Pancreas (tissue), 10 donors: ENCODE measurements at places on chromosomes 2 and 18. TPM values are rescaled to one million over a fixed set of nuclear protein-coding genes. Genes with fewer than 3 reads are reported as not detected.

DNA sequence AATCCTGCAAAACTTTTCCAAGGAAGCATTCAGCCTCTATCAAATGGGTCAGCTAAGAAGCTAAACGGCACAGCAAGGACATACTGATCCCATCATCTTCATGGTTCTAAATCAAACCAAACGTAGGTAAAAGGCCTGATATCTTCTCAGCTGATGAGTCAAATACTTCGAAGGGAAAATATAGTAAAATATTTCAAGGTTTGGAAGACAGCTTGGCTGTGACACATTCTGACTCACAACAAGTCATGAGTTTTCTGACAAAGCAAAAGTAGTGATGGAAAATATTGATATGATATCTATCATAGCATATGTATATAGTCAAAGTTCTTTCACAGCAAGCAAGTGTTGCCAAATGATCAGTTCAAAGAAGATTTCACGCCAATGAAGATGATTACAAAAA lies 31.5 kb downstream of the DOCK10 start:
- H3K27me3 ChIP-seq, result no peaks in the 10 kb centered on the region
- no peak for DNase-seq
- H3K27ac ChIP-seq, result no peak overlapping the region
- H3K4me3 ChIP-seq, result no peak overlapping the region
- H3K36me3 ChIP-seq, result no peaks in the 10 kb centered on the region

- no peaks in the 10 kb centered on the region for H3K4me1 ChIP-seq
- H3K4me3 ChIP-seq, result no peak overlapping the region
- no peaks in the 10 kb centered on the region for H3K27me3 ChIP-seq
- no peaks in the 10 kb centered on the region for H3K36me3 ChIP-seq
These were observed 208.0 kb downstream of the GALR1 start for GRCh38 chr18:77457681-77458080.

DNA sequence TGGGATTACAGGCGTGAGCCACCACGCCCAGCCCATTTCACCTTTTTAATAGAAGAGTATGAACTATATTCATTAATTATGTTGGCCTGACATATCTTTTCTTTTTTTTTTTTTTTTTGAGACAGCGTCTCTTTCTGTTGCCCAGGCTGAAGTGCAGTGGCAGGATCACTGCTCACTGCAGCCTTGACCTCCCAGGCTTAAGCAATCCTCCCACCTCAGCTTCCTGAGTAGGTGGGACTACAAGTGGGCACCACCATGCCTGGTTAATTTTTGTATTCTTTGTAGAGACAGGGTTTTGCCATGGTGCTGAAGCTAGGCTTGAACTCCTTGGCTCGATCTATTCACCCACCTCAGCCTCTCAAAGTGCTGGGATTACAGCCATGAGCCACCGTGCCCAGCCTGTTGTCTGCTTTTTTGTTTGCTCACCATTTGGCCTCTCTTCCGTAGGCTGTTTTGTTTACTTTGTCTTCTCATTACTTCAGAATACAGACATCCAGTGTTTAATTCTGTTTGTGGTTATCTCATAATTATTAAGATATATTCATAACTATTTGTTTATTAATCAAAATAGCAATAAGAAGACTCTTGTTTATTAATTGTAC lies 16.3 kb upstream of the CDH2 start:
- H3K4me3 ChIP-seq, result no peak overlapping the region
- H3K27me3 ChIP-seq, result no peaks in the 10 kb centered on the region
- H3K27ac ChIP-seq, result no peak overlapping the region
- no peak for DNase-seq
- no peaks in the 10 kb centered on the region for H3K4me1 ChIP-seq
- no peaks in the 10 kb centered on the region for H3K36me3 ChIP-seq

DNA sequence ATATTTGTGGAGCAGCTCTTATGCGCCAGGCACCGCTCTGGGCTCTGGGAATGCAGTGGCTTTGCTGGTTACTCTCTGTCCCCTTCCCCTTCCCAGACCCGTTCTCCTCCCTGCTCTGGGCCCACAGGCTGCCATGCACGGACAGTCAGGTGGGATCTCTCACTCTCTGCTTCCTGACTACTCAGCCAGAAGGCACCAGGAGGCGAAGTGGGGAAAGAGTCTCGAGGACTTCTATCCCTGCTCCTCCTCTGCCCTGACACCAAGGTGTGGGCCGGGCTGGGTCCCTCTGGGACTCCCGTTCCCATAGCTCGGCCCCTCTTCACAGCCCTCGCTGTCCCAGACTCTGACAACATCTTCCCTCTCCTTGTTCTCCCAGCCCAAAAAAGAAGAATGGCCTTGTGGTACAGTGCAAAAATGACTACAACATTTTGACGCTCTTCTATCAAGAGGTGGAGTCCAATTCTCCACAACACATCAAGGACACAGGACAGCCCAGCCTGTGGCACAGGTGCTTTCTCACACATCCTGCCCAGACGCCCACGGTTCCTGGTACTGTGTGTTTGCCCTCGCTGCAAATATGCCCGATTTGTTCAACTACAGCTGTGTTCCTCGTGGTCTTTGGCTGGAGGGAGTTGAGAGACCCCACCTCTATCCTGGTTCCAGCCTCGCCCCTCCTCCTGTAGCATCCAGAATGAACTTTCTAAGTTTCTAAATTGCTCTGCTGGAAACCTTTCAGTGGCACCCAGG lies 14.0 kb upstream of the DUSP2 start:
- no peaks in the 10 kb centered on the region for H3K4me1 ChIP-seq
- H3K36me3 ChIP-seq, result no peaks in the 10 kb centered on the region
- H3K27ac ChIP-seq, result no peak overlapping the region
- H3K4me3 ChIP-seq, result no peak overlapping the region
- no peak for DNase-seq
- no peaks in the 10 kb centered on the region for H3K27me3 ChIP-seq

The POTEJ gene
- 0.06 TPM for total RNA-seq

DNA sequence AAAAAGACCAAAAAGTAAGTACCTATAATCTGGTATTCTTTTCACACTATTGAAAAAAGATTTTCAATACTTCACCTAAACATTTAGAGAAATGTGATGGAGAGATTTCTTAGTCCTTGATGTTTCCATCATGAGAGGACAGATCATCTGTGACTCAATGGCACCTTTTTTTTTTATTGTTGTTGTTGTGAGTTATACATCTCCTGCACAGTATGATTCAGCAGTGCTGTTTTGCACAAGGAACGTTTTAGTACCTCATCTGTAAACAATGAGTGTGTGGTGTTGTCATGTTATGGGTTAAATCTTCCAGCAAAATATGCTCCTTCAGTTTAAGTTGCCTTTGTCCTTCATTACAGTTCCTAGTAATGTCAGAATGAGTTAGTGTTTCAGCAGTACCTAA lies 2.2 kb downstream of the KIAA1328 start:
- no peaks in the 10 kb centered on the region for H3K36me3 ChIP-seq
- H3K4me1 ChIP-seq, result peaks cover 6% of the 10 kb centered on the region
- H3K4me3 ChIP-seq, result no peak overlapping the region
- no peak for DNase-seq
- no peak overlapping the region for H3K27ac ChIP-seq

DNA sequence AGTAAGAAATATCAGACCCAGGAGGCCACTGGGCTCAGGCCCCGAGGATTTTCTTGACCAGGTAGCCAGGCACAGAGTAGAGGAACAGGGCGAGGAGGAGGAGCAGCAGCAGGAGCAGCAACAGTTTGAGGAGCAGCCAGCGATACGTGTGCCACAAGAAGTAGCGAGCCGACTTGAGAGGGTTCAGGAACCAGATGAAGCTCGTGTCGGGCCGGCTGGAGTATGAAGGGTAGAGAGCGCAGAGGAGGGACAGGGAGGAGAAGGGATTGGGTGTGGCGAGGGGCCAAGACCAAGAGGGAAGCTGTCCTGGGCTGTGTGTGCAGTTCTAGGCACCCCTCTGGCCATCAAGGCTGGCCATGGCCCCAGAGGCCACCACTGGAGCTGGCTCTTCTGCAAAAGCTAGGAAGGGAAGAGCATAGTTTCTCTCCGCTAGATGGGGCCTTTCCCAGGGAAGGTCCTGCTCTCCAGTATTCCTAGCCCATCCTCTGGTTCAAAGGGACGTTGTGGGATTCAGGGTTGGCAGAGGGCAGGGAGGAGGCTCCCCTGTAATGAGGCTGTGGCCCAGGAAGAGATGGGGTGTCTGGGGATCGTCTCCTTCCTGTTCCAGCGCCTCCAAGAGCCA lies 17.8 kb downstream of the OTOF start:
- no peaks in the 10 kb centered on the region for H3K36me3 ChIP-seq
- no peak for DNase-seq
- no peaks in the 10 kb centered on the region for H3K27me3 ChIP-seq
- no peaks in the 10 kb centered on the region for H3K4me1 ChIP-seq
- no peak overlapping the region for H3K4me3 ChIP-seq

The VWC2L gene
- total RNA-seq, result 0.09 TPM
